ENCODE measurements at places on chromosomes 3 and 15.

GRCh38 chr3:152832046-152832445 is 2.9 kb upstream of the P2RY1 start:
- no peak for DNase-seq

- no peak for DNase-seq
Measured at GRCh38 chr3:124132813-124133212, 140.9 kb upstream of the ROPN1 start.

GRCh38 chr15:38242055-38242454 is 10.6 kb upstream of the SPRED1 start:
- DNase-seq, result no peak

DNA sequence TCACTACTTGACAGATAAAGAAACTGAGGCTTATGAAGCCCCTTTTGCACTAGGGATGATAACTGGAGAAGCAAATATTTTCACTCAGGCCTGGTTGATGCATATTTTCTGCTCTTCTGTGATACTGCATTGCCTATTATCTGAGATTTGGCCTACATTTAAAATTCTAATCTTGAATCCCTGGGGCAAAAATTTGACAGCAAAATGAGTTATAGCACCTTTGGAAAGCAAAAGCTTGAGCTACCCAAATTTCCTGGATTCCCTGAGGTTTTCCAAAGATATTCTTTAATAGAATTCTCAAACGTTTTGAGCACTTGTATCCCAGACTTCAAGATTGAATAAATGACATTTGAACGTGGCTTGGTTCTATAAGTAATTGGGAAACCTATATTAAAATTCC is 86.1 kb downstream of the NAALADL2 start:
- DNase-seq, result no peak
